ENCODE measurements at places on chromosomes 7 and 10. TPM values are rescaled to one million over a fixed set of nuclear protein-coding genes. Genes with fewer than 3 reads are reported as not detected.

VWC2 gene
- 1.1 TPM for polyA plus RNA-seq

BMPER gene
- 18.9 TPM for polyA plus RNA-seq

ITGB8 gene
- 67.9 TPM for polyA plus RNA-seq

WNT2 gene
- polyA plus RNA-seq = 0.76 TPM

CAV2 gene
- 24.9 TPM for polyA plus RNA-seq

SLC26A4 gene
- 1.6 TPM for polyA plus RNA-seq

FRAT1 gene
- polyA plus RNA-seq = 3.4 TPM

TUBB8 gene
- polyA plus RNA-seq = 1.3 TPM

IGF2BP3 gene
- polyA plus RNA-seq = 79.2 TPM

UFSP1 gene
- 1.6 TPM for polyA plus RNA-seq

CALML3 gene
- 0.06 TPM for polyA plus RNA-seq

SPDYE16 gene
- 4.0 TPM for polyA plus RNA-seq

NPS gene
- not detected for polyA plus RNA-seq

SPDYE6 gene
- polyA plus RNA-seq = 2.9 TPM

ABCB1 gene
- 26.8 TPM for polyA plus RNA-seq

TMUB1 gene
- 21.6 TPM for polyA plus RNA-seq

CALU gene
- 204 TPM for polyA plus RNA-seq

AOC1 gene
- 44.4 TPM for polyA plus RNA-seq

CPA2 gene
- polyA plus RNA-seq = 0.39 TPM

TRPV5 gene
- polyA plus RNA-seq = 1.5 TPM

TRIM50 gene
- 0.21 TPM for polyA plus RNA-seq

HOXA9 gene
- 119 TPM for polyA plus RNA-seq

Measured in renal cortex interstitium (tissue), 15 donors.